RCC 7860 (cell line): ENCODE measurements at places on chromosomes 13 and 19.

- no peak for DNase-seq
Observed at GRCh38 chr19:38139122-38139521, 84.9 kb downstream of the DPF1 start.

DNA sequence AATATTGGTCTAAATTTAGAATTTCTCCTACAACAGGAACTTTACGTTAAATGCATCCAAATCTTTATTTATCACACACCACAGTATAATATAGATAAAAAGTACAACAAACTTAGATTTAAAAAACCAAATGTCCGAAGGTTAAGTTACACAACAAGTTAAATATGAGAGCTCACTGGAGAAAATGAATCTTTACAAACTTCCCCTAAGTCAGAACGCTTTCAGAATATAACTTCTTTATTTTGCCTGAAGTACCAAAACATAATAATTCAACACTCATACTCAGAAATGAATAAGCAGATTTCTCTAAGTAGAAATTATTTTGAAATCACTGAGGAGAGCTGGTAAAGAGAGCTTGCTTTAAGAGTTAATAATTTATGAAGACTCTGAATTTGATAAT, 33.8 kb downstream of the TSC22D1 start:
- DNase-seq = no peak

DNA sequence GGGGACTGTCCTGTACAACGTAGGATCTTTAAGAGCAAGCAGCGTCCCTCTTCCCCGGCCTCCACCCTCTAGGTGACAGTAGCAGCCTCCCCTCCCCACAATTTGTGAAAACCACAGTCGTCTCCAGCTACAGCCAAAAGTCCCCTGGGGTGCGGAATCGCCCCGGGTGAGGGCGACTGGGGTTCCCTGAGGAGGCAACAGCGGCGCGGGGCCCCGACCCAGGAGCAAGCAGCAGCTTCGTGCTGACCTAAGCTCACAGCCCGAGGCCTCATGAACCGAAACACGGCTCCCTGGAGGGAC, 322 bp downstream of the ZNF558 start:
- DNase-seq = no peak

DNA sequence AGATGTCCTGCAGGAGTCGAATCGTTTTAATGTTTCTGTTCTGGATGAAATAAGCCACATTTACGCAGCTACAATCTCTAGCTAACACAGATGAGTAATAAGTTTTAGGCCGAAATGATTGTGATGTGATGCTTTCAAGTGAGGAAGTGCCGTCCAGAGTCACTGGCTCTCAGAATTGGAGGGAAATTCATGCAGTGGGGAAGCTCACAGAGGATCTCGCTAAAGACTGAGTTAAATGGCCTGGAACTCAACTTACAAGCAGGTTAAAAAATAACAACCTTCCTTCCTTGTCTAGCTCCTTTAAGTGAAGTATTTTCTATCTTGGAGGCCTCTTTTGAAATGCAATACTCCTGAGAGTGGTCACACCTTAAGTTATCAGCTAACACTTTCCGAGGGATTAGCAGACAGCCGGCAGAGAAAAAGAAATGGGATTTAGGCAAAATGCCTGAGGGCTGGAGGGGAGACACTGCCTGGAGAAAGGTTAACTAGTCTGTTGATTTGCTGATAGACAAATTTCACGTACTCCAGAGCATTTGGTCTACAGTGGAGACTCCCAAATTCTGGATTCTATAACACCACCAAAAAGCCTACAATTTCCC, 74.2 kb downstream of the IRS2 start:
- DNase-seq = no peak

DNA sequence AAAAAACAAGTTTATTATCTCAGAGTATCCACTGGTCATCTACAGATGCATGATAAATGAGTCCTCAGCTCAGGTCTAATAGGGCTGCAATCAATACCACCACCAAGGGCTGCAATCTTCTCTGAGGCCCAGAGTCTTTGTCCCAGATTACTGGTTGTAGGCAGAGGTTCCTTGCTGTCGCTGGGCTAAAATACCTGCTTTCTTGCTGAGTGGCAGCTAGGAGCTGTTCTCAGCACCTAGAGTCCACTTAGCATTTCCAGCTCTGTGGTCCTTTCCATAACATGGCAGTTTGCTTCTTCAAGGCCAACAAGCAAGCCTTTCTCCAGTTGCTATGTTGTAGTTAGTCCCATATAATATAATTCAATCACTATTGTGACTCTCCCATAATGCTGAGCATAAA, 351.3 kb downstream of the SLITRK1 start:
- DNase-seq = no peak

- no peak for DNase-seq
Observed at GRCh38 chr13:35698911-35699576, 222.6 kb upstream of the MAB21L1 start.

- DNase-seq = peak; percentile 74
Observed at GRCh38 chr19:57769345-57770131, at the start of gene ZNF586. Gene ZNF586, plus strand, starts transcription at chr19:57769676. Its CDS starts 167 bp downstream, at chr19:57769843.

- peak; percentile 37 for DNase-seq
Observed at GRCh38 chr19:40523322-40524047, 53.2 kb upstream of the SHKBP1 start.

DNA sequence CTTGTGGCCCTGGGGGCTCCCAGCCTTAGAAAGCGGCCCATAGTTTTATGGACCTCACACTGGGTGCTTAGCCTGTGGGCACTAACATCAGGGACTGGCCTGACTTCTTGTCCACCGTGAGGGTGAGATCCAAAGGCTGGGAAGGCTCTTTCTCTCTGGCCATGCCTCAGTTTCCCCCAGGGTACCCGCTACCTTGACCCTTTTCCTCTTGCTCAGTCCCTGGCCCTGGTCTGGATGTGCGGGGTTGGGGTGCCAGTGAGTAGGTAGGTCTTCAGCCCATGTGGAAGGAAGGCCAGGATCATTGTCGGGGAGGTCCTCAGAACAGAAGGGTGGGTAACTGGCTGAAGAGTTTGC, 1.6 kb upstream of the TMEM161A start:
- DNase-seq = no peak

DNA sequence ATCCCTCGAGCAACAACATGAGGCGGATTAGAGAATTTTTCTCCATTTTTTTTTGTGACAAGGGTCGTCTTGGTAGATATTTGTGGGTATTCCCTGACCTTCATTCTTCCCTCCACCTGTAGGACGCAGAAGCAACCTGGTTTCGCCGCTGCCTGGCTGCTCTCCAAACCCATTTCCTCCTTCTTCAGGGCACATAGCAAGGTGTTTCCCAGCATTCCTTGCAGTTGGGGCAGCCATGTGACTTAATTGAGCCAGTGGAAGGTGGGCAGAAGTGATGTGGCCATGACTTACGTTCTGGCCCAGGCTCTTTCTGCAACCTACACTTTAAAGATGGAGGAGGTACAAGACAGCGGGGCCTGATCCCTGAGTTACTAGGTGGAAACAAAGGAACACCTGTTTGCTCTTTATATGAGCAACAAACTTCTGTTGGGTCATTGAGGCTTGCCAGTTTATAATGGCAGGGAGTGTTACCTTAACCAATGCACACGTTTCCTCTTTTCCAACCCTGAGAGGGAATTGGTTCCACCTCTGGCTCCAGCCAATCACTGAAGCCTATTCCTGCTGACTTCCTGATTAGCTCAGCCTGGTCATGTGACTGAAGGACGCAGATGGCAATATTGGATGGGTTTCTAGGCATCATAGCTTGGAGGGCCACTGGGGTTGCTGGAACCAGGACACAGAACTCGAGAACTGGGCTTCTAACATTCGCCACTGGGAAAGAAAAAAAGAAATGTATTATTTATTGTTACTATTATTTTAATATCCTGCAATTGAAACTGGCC, 30.8 kb upstream of the ZNRF4 start:
- DNase-seq = no peak

- no peak for DNase-seq
Observed at GRCh38 chr19:6599866-6600454, 9.0 kb upstream of the CD70 start.

DNA sequence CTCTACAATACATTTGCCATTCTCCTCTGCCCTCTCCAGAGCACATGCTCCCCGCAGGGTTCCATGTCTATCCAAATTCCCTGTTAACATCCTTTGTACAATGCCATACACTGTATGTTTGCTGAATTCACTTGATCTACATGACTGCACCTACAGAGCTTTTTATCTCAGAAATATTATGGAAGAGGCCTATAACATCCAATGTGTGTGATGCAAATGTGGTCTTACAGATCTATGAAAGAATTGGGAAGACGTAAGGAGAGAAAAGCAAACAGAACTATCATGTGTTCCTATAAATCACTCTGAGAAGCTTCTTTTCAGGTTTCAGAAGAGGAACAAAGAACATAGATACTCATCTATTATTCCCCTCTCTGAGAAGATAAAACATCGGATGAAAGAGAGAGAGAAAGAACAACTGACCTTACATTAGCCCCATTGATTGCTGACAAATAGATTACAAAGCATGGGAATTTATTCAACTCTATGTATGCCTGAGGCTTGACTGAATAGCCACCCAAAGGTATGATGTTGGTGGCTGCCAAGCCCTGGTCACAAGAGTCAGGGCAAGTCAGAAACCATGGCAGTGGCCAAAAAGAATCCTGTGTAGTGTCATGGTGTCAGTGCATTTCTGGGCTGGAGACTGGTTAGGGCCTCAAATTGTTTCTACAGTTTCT, 425.2 kb downstream of the FOXO1 start:
- DNase-seq = no peak

GRCh38 chr13:109537584-109537983, 248.8 kb downstream of the IRS2 start:
- no peak for DNase-seq

- no peak for DNase-seq
Observed at GRCh38 chr19:7772752-7773291, 9.8 kb downstream of the CLEC4M start.

GRCh38 chr19:39969681-39970424, 1.1 kb upstream of the PSMC4 start:
- DNase-seq = no peak

DNA sequence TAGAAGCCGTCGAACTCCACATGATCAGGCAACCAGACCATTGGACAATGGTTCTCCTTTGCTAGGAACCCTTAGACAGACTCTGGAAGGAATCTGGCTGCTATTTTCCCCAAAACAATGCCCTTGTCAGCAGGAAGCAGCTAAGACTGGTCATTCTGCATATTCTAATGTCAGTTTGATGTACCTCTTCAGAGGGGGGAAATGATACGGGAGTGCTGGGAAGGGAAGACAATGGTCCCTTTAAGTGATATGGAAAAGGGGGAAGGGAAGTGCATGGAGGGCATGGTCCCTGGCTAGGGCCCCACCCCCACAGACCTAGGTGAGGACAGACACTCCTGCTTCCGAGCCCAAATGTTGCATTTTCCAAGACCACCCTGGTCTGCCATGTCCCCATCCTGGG, 389.0 kb upstream of the SLITRK6 start:
- DNase-seq = no peak

DNA sequence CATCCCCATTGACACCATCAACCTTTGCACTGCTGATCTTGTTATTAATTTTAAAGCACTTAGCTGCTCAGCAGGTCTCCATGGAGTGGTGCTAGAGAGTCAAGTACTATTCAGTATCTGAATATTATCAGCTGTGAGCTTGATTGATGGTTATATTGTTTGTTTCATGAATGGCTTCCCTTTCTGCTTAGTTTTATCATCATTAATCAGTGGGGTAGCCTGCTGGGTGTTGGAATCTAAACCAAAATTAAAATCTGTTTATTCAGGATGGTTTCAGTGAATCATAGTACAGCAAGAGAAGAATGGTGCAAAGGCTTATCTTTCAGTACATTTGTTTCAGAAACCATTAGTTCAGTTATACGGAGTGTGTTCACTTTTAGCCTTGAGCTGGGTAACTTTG, 42.5 kb upstream of the SCEL start:
- no peak for DNase-seq

GRCh38 chr13:20206698-20207235, 14.0 kb upstream of the GJB2 start:
- no peak for DNase-seq

GRCh38 chr13:77698201-77699058, 943 bp downstream of the SLAIN1 start:
- DNase-seq = no peak

- no peak for DNase-seq
Observed at GRCh38 chr19:45826934-45827333, 11.8 kb upstream of the RSPH6A start.

DNA sequence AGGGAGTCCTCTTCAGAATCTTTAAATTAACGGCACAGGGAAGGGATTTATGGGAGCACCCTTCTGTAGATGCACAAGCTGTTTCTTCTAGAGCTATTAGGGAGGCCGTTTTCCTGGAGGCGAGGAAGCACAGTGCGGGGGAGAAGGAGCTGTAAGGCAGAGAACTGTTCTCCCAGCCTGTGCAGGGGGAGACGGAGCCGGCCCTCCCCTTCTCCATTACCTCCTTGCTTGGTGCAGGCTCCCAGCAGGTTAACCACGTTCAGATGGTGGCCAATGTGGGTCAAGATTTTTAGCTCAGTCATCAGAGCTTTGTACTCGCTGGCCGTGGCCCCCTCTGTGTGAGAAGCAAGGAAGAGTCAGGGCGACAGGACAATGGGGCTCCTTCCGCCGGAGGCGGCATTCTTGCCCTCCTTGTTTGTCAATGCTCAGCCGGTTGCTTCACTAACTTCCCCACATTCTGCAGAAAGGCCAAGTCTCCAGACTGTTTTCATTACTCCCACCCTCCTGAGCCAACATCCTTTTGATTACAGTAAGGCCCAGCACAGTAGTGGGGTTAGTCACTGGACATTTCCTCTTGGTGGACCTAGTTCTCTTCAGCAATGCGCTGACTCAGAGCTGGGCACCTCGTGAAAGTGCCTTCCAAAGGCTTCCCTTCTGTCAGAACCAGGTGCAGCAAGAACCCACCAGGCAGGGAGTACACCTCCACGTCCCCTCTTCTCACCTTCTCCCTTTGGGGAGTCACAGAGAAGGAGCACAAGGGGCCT, 165.4 kb downstream of the FLT1 start:
- no peak for DNase-seq

GRCh38 chr13:19153782-19154450, 27.7 kb downstream of the TUBA3C start:
- no peak for DNase-seq

- no peak for DNase-seq
Observed at GRCh38 chr13:71360041-71360440, 507.0 kb downstream of the DACH1 start.

GRCh38 chr19:34375598-34375997, 10.6 kb downstream of the GPI start:
- DNase-seq = no peak

DNA sequence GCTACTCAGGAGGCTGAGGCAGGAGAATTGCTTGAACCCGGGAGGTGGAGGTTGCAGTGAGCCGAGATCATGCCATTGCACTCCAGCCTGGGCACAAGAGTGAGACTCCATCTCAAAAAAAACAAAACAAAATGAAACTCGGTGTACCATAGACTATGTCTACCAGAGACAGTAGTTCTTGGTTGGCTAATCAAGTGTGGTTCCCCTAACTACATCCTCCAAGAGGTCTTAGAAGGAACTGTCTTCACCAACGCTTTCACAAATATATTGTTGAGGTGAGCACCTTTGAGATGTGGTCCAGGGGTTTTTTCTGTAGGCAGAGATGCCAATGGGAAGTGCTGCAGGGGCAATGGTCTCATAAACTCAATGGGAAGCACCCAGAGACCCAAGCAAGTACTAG, 48.0 kb downstream of the RFC3 start:
- no peak for DNase-seq

GRCh38 chr19:35908973-35909683, 1.0 kb upstream of the TYROBP start:
- DNase-seq = no peak

- peak; percentile 13 for DNase-seq
Observed at GRCh38 chr19:42184401-42184861, 33.0 kb downstream of the DEDD2 start.
